ENCODE measurements at places on chromosomes 11 and 22.

DNA sequence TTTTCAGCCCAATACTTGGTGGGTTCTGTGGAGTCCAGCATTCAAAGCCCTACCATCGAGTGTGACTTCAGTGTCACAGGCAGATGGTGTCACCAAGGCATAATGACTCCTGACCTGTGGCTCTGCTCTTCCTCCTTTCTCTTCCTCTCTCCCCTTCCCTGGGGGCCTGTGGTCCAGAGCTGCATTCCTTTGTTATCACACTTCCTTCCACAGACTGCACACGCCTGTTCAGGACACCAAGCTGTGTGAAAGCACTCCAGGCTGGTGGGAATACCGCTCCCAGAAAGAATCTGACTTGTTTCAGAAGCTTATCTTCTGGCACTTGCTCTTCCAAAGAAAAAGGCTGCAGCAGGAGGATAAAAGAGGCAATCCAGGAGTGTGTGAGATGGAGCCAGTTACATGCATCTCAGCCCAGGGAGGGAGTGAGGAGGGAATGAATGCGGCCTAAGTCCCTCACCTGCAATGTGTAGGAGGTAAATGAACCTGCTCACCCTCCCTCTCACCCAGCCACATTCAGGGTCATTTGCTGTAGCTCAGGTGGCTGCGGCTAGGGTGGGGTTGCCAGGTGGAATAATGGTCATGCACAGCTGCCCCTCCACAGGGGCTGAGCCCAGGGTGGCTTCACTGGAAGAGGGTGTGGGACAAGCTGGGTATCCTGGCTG, 79.3 kb downstream of the ADAMTS15 start:
- DNase-seq: no peak

- DNase-seq: no peak
Measured at GRCh38 chr11:27770576-27770975, 70.3 kb upstream of the BDNF start.

DNA sequence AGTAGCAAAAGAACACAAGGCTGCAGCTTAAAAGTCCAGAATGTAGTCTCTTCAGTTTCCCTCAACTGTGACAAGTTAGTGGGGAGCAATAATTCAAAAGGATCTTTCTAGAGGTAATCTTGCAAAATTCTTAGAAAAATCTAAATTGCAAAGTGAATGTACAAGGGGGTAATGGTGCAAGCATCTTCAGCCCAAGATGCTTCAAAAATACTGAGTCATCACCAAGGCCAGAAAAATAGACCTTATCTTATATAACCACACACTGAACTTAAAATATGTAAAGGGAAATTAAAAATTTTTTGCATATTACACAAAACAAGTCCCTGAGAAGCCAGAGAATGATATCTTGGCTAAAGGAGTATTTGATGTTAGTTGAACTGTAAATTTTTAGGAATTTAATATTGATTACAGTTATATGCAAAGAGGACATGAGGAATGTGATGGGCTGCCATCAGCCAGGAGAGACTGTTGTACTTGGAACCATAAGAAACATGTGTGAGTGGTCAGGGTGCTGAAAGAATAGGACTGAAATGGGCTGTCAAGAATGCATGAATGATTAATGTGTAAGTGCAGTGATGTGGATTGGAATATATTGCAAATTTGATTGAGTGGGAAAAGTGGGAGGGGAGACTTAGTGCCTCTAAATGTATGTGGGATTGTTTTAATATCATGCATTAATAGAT, 85.7 kb upstream of the LIN7C start:
- DNase-seq: no peak

DNA sequence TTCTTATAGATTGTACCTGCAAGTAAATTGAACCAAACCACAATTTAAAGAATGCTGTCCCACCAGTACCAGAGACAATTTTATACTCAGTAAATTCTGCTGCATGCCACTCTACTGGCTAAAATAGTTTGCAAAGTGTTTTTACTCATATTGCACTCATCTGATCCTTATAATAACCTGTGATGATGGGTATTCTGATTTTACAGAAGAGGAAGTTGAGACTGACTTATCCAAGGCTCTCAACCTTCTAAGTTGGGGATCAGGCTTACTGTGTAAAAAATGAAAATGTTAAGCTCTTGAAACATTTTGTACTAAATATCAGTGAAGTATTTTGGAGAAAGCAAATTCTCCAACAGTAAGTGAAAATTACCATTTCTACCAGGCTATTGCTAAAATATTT, 37.9 kb downstream of the RNF169 start:
- no peak for DNase-seq

GRCh38 chr22:27493796-27494195, 307.8 kb downstream of the MN1 start:
- DNase-seq: no peak

DNA sequence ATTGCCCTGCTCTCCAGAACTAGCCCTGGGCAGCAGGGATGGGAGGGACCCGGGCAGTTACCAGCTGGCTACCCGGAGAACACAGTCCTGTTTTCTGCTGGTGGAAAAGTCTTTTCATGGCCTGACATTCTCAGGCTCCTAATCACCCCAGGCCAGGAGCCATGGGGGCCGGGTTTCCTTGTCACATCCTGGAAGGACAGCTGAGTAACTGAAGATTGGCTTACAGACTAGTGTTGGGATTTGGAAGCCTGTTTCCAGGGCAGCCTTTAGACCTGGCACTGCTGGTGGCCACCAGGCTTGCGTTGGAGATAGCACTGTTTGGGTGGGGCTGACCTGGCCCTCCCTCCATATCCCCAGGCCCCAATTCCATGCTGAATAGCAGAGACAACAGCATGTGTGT, 349.0 kb downstream of the CTTN start:
- DNase-seq: no peak

DNA sequence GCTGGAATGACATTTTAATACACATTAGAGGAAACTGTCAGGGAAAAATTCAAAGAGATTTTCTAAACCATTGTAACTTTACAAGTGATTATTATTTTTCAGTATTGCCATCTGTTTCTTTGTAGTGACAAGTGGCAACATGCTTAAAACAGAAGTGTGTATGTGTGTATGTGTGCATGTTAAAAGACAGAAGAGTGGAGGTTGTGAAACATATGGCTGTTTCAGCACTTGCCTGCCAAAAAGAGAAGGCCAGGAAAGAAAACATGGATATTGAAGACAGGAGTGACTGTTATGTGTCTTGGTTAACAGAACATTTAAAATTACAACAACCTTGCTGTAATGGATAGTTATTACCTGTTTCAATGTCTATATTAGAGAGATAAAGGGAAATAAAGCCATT, 24.3 kb upstream of the VWA5A start:
- no peak for DNase-seq

DNA sequence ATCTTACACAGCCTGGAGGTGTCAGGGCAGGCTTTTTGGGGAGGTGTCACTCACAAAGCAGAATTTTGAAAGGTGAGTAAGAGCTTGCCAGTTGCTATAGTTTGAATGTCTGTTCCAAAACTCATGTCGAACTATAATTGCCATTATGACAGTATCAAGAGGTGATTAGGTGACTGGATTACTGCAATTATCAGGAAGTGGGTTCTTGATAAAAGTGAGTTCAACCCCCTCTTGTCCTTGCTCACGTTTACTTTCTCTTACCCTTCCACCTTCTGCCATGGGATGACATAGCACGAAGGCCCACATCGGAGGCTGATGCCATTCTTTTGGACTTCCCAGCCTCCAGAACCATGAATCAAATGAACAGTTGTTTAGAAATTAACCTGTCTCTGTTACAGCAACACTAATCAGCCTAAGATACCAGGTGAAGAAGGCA, 4.7 kb upstream of the C11orf86 start:
- no peak for DNase-seq

- no peak for DNase-seq
Measured at GRCh38 chr11:110621826-110622225, 90.4 kb downstream of the ARHGAP20 start.

- DNase-seq: no peak
Measured at GRCh38 chr22:44244265-44244822, 63.6 kb downstream of the PARVG start.

- DNase-seq: no peak
Measured at GRCh38 chr11:92702037-92702804, 267.2 kb upstream of the MTNR1B start.

GRCh38 chr11:92413757-92414513, 189.3 kb downstream of the FAT3 start:
- DNase-seq: no peak

DNA sequence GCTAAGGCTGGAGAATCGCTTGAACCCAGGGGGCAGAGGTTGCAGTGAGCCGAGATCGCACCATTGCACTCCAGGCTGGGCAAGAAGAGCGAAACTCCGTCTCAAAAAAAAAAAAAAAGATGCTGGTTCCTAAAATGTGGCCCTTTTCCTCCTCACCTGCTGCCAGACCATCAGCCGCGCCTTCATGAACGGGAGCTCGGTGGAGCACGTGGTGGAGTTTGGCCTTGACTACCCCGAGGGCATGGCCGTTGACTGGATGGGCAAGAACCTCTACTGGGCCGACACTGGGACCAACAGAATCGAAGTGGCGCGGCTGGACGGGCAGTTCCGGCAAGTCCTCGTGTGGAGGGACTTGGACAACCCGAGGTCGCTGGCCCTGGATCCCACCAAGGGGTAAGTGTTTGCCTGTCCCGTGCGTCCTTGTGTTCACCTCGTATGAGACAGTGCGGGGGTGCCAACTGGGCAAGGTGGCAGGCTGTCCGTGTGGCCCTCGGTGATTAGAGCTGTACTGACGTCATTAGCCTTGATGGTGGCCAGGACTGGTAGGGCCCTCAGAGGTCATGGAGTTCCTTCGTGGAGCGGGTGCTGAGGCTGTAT, 50.7 kb upstream of the PPP6R3 start:
- DNase-seq: no peak

GRCh38 chr11:69251639-69252489, 42.1 kb upstream of the MYEOV start:
- no peak for DNase-seq

GRCh38 chr11:47410370-47411264, 2.2 kb downstream of the SLC39A13 start:
- no peak for DNase-seq

- DNase-seq: no peak
Measured at GRCh38 chr11:121762820-121763219, 310.1 kb upstream of the SORL1-AS1 start.

DNA sequence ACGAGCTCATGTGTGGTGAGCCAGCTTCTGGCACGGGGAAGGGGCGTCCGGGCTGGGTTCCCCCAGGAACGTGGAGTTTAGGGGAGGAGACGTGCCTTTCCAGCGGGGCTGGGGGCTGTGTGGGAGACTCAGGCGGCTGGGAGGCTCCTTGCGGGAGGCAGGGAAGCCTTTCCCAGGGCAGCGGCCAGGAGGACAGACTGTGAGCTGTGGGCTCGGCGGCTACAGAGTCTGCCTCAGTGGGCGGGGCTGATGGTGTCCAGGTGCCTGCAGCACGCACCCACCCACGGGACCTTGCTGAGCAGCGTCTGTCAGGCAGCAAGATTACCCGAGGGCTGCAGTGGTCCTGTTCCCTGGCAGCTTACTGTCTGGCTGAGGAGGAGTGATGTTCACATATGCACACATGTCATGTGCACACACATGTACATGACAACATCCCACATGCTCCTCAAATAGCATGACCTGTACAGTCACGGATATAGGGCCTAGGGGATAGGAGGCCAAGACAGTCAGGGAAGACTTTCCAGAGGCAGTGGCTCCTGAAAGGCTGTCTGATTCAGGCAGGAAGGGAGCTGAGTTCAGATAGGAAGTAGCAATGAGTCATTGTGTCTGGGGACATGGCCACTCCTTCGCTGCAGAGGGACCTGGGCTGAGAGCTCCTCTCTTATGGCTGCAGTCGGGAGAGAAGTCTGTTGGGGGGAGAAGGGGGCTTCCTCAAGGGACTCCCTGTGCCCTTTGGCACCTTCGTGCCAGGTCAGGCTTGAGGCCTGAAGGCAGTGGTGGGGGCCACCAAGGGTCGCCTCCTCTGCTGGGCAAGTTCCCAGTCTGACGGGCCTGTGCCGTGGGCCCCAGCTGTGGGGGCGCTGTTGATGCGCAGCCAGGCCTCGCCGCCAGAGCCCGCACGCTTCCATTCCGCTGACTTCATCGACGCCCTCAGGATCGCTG, 23.3 kb upstream of the PPP6R3 start:
- DNase-seq: no peak

DNA sequence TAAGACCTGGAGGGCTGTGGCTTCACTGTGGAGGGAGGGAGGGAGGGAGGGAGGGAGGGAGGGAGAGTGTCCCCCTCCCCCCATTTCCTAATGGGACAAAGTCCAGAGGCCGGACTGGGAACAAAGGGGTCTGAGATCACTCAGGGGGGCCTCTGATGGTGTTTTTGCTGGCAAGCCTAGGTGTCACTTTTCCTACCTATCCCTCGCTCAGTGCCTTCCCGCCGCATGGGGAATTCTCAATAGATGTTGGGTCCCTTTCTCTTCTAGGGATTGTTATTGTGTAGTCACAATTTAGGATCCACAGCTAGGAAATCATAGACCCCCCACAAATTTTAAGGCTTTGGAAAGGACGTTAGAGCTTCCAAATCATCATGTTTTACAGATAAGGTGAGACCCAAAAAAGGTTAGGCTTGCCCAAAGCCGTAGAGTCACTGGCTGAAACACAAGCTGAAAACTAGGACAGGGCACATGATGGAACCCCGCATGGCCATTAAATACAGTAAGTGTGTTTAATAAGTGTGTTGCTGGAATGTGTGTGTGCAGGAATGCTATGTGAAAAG, 4.8 kb upstream of the FTH1 start:
- DNase-seq: no peak

DNA sequence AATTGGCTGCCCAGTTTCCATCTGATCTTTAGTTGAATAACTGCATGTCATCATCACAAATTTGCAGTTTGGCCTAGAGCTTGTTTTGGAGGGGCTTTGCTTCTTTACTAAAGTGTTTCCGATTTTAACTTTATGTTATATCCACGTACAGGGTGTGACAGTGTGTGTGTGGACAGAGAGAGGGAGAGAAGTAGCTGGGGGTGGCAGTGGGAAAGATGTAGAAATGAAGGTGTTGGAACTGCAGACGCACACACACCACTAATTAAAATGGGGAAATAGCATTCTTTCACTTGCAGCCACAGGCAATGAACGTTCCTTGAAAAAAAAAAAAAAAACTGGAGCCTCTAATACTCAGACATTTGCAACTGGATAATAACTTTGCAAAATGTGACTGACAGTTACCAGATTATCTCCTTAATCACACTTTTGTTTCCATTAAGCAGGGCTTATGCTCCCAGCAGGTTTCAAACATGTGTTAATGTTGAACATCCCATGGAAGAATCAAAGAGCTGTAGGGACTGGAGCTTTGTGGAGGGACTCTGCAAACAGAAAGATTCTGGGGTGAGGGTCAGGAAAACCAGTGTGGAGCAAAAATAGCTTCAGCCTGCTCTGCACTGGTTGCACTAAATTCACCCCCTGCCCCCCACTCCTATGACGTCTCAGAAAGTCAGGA, 238.1 kb upstream of the TENM4 start:
- DNase-seq: no peak

All from activated CD8-positive, alpha-beta memory T cell treated with anti-CD3 and anti-CD28 coated beads for 1 hour (primary cell).